NCI-H446 treated with DMSO at 0.1 percent for 48 hours (cell line): ENCODE measurements at places on chromosomes 11 and 22.

- no peak for DNase-seq
These were observed 38.3 kb upstream of the TH start for GRCh38 chr11:2209900-2210321.

DNA sequence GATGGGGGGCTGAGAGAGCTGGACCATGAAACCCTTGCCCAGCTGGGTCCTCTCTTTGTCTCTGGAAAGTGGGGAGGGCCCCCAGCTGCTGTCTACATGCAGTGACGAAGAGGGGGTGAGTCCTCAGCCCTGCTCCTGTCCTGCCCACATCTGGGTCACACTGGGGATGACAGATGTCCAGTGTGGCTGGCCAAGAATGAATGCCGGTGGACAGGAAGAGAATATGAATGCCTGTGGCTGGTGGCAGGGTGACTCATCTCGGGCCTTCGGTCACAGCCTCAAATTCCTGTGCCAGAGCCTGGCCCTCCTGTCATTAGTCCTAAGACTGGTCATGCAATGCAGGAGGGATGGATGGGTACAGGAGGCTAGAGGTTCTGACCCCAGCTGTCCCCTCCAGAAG is 2.2 kb upstream of the PNPLA3 start:
- no peak for DNase-seq

DNA sequence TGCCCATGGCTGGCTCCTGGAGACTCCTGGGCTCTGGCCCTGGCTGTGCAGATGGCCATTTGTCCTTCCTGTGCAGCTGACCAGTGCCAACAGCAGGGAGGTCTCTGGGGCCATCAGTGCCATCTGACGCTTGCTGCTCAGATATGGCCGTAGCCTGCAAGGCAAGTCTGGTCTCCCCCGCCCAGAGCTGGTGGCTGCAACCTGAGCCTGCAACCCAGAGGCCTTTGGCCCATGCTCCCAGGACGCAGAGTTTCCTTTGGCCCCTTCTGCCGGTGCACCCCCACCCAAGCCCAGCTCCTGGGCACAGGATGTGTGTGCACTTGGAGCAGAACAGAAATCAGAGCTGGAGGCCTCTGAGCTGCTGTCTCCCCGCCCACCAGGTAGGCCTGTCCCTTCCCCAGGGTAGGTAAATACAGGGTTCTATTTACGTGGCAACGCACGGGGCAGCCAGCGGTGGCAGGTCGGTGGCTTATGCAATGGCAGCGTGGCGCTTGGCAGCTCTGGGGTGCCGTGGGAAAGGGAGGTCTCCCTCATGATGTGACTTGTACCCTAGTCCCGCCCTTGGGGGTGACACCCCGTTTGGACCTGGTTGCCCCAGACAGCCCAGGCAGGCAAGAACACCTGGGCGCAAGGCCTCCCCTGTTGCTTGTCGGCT is 21.0 kb upstream of the MYEOV start:
- no peak for DNase-seq

GRCh38 chr11:33723238-33723881 is 12.9 kb downstream of the CD59 start:
- DNase-seq: peak; percentile 23

DNA sequence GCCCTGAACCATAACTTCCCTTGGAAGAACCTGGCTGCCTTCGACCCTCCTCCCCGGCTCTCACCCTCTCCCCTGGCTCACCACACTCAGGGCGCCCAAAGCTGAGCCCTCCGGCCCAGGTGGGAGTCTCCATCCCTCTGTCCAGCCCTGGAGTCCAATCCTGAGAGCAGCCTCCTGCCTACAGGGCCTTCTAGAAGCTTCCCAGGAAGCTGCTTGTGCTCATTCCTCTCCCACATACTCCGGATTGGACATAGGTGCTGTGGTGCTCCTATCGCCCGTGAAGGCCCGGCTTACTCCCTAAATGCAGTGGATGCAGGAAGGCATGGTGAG is 1332.0 kb downstream of the BRD1 start:
- no peak for DNase-seq

DNA sequence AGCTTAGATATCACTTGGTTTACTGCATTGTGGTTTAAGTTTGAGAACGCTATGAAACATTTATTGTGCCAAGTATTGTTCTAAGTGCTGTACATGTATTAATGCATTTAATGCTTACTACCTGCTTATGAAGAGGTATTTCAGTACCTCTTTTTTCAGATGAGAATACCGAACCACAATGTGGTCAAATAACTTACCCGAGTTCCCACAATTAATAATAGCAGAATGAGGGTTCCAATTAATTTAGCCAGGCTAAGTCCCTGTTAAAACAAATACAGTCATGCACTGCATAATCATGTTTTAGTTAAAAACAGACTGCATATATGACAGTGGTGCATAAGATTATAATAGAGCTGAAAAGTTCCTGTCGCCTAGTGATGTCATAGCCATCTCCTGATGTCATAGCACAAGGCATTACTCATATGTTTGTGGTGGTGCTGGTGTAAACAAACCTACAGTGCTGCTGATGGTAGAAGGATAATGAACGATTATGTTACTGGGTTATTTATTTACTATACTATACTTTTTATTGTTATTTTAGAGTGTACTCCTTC is 4.3 kb downstream of the ZC3H12C start:
- no peak for DNase-seq

DNA sequence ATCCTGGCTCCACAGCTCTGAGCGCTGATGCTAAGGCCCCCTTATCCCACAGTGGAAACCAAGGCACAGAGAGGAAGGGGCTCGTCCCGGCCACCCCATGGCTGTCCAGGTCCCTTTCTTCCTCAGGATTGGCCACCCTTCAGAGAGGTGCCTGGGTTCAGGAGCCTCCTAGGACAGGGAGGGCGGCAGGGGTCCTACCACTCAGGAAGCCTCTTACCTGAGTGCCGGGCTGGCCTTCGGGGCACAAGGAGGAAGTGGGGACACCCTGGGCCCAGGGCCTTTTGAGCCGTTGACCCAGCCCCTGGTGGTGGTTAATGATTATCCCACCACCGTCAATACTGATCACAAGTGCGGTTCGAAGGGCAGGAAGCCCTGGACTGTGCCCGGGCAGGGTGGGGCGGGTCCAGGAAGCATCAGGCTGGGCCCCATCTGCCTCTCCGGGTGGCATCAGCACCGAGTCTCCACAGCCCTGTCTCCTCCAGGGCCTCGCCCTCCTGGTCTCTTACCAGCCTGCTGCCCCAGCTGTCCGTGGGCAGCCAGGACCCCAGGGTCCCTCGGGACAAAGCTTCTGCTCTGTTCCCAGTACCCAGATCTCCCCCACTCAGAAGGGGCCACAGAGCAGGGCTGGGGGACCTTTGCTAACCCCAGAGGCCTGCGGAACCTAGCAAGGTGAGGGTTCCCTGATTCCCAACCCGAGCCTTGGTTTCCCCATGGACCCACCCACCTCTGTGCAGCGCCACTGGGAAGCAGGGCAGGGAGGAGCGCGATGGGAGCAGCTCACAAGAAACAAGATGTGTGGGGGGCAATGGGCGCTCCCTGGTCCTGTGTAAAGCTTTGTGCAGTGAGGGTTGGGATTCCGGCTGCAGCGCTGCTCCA is 15.0 kb upstream of the EHD1 start:
- DNase-seq: no peak

GRCh38 chr11:96038046-96038445 is 114.1 kb upstream of the MTMR2 start:
- DNase-seq: no peak

DNA sequence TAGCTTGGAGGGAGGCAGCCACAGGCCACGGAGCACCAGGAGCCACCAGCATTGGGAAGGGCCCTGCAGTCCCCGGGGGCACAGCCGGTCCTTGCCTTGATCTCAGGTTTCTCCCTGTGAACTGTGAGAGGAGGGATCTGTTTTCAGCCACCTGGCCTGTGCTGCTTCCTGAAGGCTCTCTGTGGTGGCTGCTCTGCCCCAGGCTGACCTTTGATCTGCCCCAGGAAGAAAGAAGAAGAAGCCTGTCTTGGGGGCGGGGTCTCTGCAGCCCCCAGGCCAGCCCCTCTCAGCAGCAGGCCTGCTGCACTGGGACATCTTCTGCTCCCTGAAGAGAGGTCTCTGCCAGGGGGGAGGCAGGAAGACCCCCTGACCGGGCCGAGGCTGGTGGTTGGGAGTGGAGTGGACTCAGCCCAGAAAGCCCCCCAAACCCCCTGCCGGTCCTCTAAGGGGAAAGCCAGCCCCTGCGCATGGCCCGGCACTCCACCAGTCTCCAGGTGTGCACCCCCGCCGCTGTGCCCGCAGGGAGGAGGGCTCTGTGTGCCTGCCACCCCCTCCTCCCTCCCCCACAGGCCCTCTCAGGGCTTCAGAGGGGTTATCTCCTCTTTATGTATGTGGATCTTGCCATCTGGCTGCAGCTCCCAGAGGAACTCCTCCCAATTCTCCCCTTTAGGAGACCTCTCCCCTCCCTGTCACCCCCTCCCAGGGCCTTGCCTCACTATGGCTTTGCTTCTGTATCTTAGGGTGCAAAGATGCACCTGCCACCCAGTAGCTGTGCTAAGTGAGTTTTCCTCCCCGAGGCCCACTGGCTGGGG is 675.3 kb downstream of the BRD1 start:
- no peak for DNase-seq

GRCh38 chr11:126864934-126865333 is 135.6 kb downstream of the KIRREL3 start:
- no peak for DNase-seq

GRCh38 chr22:27148055-27148454 is 490.7 kb downstream of the MIAT start:
- no peak for DNase-seq

DNA sequence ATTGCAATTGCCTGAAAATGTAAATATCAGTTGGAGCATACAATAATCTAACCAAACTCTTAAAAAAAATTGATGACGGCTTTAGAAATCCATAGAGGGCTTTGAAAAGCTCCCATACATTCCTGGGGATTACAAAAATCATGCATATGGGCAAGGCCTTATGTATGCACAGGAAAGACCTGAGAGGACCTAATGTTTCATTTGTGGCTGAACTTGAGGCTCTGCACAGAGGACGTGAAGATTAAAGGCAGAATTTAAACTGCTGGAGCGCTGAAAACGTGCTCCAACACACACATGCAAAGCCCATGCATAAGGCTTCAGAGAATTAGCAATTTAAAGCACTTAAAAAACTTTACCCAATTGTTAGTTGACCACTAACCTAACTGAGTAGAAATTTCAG is 3.5 kb downstream of the OR5B12 start:
- no peak for DNase-seq

GRCh38 chr22:36435516-36436415 is 45.7 kb downstream of the TXN2 start:
- no peak for DNase-seq

DNA sequence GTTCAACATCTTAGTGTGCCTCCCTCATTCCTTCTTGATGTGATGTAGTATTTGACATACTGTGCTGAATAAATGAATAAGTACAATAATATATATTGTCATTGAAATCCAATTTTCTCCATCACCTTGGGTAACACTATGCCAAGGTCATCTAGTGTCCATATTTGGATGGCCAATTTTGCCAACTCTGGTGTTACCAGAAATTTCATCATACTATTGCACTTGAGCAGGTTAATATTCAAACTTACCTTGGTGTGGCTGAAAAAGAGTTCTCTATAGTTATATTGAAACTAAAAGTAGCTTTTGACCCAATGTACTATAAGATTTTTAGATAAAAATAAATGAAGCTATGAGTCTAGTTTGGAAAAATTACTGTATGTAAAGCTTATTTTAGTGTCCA is 98.2 kb upstream of the SLC6A5 start:
- no peak for DNase-seq

DNA sequence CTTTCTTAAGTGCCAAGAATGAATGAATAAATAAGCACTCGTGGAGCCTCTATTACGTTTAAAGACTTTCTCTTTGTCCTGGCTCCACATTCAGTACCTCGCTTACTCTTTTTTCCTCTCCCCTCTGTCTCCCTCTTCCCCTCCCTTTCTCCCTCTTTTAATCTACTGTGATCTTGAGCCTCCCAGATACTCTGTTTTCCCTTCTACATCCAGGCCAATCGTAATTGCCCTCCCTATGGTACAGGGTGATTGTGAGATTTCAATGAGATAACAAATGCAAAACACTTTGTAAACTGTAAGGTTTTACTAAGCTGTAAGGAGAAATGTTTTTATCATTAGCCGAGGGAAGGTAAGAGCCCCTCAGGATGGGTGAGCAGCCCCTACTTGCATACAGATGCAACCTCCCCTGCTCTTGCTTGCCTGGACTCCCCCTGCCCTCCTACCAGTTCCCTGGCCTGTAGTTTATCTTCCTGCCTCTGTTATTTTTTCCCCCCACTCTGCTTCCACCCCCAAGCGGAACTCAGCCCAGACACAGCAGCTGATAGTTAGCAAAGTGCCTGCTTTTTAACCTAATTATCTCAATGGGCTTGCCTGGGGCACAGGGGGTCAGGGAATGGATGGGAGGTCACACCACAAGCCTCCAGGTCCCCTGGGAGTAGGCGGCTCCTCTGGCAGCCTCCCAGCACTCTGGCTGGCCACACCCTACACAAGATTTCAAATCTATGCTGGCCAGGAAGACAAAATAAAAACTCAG is 76.9 kb upstream of the CADM1 start:
- DNase-seq: no peak

GRCh38 chr11:128696941-128697340 is 3.1 kb downstream of the FLI1 start:
- DNase-seq: no peak

DNA sequence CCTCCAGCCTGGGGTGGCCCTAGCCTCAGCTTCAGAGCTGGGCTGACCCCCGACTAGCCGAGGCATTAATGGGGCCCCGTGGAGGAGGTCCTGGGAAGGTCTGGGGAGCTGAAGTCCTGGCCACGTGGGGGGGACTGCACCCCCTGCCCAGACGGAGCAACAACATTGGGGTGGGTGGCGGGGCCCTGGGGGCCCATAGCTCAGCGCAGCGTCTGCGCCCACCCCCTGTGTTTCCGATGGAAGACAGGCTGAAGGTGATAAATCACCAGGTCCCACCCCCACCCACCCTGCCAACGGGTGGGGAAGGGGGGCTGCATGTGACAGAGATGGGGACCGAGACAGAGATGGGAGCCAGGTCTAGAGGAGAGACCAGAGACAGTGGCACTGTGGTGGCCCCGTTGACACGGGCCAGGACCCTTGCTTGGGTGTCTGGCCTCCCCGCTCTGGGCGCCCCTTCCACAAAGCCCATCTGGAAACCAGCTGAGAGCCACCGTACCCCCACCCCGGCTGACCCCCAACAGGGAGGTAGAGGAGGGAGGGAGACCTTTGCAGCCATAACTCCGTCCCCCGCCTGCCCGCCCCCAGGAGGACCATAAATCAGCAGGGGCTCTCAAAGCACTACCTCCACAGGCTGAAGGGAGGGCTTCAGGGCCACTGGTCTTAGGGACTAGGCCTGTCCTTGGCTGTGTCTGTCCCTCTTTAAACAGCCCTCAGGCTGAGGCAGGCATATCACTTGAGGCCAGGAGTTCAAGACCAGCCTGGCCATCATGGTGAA is 8.2 kb downstream of the GP1BB start:
- no peak for DNase-seq

DNA sequence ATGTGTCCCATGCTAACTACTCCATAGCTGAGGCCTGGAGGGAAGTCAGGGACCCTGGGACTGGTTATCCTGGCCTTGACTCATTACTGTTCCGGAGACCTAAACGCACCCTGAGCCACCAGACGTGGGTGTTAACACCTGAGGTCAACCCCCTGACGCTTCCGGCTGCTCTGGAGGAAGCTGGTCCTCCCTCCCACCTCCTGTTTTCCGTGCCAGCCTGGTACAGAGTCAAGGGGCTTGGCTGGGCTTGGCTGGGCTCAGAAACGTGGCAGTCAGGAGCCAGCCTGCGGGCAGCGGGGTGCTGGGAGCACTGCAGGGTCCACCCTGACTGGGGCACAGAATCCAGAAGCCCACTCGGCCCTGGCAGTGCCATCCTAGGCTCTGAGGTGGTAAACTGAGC is 2.6 kb downstream of the TMPRSS4 start:
- DNase-seq: no peak
